ENCODE measurements at places on chromosomes 3 and 15.

DNA sequence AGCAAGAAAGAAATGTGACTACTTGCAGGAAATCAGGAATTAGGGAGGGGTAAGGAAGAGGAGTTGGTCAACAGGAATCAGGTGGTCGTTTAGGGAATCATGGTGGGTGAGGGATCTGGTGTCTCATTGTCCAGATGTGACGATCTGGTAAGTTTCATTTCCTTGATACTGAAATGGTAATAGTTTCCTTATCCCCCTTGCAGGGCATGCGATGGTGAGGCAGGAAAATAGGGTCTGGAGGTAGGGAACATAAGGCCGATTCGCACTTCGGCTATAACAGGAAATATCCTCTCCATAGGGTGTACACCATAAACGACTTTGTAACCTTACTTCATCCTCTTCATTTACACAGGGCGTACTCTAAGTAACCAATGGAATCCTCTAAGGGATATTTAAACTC, 574 bp upstream of the LRRC34 start:
- DNase-seq, result no peak

DNA sequence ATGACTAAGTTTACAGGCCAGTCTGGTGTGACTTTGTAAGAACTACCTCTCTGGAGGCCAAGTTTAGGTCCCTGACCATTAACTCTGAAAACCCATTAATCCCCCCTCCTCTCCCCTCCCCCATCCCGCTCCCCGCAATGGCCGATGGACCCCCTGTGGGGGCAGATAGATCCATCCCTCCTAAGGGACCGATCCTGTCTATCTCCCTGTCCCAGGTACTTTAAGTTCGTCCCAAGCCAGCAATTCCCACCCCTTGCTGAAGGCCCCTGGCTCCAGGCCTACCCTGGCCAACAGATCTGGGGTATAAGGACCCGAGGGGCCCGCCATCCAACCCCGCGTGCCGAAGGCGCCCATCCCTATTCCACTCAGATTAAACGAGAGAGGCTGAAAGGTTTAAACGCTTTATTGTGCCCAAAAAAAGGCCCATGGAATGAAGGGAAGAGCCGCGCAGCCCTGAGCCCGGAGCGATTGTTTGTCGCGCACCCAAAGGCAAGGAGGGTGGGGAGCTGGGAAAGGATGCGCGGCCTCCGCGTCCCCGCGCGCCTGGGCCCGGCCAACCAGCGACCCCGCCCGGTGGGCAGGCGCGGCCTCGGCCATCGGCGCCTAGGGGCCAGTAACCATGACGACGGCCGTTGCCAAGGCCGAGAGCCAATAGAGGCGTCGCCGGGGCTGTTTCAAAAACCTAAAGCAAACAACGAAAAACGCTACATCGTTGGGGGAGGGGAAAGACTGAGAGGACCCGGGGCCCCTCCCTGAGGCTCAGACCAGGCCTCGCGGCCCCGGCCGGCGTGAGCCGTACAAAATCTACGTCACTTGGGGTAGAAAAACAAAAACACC, 35.9 kb downstream of the HMCES start:
- no peak for DNase-seq

- no peak for DNase-seq
Measured at GRCh38 chr3:185998136-185998535, 60.3 kb upstream of the TRA2B start.

DNA sequence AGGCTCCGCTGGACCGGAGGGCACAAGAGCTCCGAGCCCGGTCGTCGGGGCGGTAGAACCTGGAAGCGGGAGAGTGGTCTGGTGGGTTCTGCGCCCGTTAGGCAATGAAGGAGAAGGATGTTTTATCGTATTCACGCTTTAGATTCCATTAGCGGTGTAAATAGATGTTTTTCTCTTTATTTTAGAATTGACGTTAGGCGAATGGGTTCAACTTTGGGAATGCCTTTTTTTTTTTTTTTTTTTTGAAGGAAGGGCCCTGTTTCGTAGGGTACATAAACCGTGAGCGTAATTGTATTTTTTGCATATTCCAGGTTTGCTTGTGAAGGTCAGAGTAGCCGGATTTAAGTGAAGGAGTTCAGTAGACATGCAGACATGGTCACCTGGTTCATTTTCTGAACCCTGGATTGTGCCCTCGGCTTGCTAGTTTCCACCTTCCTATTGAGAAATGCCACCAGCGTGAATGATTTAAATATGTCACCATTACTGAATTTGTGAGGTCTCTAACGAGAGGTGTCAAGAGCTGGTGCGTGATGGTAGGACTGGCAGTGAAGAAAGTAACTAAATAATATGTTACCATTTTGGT, 808 bp downstream of the RBM6 start:
- no peak for DNase-seq

DNA sequence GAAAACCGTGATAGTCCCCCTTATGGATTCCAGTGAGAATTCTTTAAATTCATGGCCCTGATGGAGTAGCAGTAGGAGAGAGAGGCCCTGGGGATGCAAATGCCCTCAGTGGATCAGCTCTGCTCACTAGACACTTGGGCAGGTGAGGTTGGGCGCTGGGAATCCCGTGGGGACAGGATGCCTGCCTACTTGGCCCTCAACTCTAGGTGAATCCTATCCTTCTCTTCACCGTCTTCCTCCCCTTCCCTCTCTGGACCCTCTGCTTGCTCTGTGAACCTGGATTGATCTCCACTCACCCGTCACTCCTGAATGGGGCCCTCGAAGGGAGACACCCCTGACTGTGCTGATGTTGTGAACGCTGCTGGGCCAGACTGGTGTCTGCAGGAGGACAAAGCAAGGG, 77.4 kb downstream of the SEC22A start:
- DNase-seq, result no peak

GRCh38 chr3:130786306-130786705, 39.7 kb upstream of the PIK3R4 start:
- no peak for DNase-seq

- no peak for DNase-seq
Measured at GRCh38 chr3:30435861-30436331, 170.5 kb upstream of the TGFBR2 start.

DNA sequence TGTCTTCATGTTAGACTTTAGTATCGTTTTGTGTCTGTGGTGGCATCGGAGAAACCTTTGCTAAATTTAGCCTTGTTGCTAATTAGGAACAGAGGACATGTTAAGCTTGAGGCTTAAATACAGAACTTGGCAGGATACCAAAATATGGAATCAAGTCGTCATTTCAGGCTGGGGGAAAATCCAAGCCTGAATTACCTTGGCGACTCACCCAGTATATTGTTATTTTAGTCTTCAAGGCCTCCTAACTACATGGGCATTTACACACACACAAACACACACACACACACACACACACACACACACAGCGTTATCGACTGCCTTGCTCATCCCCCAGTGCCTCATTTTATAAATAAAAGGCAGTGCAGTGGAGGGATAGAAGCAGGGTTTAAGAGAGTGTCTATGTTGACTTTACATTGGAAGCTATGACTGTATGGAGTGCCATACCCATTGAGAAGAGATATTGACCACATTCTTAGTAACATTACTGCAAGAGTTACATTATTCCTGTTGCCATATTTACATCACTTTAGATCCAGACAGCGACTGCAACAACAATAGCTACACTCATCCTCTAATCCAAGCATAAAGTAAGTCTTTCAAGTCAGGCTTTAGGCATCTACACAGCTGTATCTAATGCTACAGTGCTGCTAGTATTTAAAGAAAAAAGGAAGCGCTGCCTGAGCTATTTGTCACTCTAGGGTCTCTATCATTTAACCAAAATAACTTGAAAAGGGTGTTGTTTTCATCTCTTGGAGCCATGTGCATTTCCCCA, 210.8 kb upstream of the SEMA6D start:
- no peak for DNase-seq

DNA sequence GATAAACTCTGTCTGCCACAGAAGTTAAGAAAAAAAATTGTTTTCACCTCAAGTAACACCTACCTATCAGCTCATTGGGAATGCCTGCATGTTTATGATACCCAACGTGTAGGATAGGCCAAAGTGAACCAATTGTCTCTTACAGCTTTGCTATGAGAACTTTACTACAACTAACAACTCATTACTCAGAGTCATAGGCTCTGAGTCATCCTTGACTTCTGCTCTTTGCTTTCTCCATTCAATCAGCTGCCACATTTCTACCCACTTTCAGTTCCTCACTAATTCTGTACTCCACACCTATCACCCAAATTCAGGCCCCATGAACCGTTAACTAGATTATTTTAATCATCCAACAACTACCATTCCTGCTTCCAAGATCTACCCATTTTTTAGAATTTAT, 843.9 kb downstream of the TUSC7 start:
- peak; percentile 23 for DNase-seq

DNA sequence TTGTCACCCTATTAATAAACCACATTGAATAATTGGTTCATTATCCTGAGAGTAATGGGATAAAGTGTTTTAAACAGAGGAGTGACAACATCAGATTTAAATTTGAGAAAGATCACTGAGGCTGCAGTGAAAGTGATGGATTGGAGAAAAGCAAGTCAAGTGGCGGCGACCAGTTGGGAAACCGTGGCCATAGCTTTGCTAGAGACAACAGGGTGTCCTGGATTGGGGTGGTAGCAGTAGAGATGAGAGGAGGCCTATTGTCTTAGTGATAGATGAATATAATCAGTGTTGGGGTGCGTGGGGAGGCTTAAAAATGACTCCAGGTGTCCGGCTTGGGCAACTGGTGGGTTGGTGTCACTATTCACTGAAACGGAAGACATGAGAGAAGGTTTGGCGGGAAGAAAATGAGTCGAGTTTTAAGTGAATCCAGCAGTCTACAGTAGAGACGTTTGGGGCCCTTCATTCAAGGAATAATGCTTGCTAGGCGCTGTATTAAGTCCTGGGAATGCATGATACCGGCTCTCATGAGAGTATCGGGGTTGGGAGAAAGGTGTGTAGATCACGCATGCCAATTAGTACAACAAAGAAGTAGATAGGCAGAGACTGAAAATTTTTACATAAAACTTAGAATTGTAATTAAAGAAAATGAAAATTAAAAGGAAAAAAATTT, 819 bp downstream of the NEK4 start:
- DNase-seq, result no peak

Measured in GM12878 (cell line).